ENCODE measurements at places on chromosomes 6 and 20.

GRCh38 chr6:112925702-112926101 lies 578.6 kb downstream of the RFPL4B start:
- no peak for DNase-seq

- DNase-seq: no peak
Measured at GRCh38 chr6:107729098-107729497, 95.0 kb downstream of the SCML4 start.

DNA sequence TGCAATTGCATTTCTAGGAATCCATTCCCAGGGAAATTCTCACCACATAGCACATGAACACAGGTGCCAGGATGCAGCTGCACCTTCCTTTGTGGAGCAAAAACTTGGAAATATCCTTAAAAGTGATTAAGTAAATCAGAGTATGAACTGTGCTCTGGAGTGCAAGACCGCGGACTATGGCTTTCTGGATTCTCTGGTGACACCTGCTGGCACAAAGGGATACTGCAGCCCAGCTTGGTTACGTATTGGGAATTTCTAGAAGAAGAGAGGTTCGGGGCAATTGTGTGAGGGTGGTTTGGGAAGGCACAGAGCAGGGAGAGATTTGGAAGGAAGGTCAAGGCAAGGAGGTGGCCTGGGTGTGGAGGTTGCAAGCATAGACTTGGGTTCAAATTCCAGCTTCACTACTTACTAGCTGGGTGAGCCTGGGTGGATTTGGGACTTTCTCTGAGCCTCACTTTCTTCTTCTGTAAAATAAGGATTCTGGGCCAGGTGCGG lies 15.9 kb upstream of the PEDS1 start:
- DNase-seq: peak; percentile 72

- no peak for DNase-seq
Measured at GRCh38 chr6:30686009-30686907, at the start of gene PPP1R18. PPP1R18 (minus strand) TSS chr6:30686645; CDS start chr6:30686018, 627 bp downstream.

DNA sequence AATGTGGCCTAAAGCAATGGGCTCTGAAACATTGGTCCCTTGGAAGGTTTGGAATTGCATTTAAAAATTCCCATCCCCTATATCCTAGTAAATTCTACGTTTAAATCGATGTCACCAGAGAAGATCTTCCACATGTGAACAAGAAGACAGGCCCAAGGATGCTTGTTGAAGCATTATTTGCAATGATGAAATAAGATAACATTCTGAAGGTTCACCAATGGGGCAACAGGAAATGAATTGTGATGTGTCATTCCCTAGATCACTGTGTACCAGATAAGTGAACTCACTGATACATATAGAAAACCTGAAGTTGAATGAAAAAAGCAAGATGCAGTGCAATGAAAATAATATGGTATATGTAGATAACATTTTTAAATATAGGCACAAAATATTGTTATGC lies 464.3 kb upstream of the BTBD3 start:
- peak; percentile 50 for DNase-seq

DNA sequence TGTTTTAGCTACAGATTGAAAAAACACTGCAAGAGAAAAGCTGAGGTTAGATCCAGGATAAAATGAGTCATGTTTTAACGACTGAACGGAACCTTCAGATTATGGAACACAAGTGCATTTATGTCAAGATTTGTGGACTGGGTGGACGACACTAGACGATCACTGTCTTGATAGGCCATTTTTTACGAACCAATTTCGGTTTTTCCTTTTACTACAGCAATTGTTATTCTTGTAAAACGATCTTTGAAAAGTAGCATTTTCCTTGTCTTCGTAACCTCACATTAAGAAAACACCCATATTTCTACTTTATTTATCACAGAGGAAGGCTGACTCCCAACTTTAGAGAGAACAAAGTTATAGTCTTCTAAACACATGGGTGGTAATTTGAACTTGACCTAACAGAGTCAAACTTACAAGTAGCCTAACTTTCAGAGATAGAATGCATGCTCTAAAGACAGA lies 294.2 kb upstream of the TCF21 start:
- DNase-seq: no peak

- no peak for DNase-seq
Measured at GRCh38 chr20:14720251-14720650, 382.8 kb upstream of the FLRT3 start.

GRCh38 chr6:88662653-88663174 lies 300.7 kb downstream of the RNGTT start:
- DNase-seq: peak; percentile 45

GRCh38 chr6:105797983-105798453 lies 288.1 kb upstream of the PRDM1 start:
- DNase-seq: peak; percentile 67

DNA sequence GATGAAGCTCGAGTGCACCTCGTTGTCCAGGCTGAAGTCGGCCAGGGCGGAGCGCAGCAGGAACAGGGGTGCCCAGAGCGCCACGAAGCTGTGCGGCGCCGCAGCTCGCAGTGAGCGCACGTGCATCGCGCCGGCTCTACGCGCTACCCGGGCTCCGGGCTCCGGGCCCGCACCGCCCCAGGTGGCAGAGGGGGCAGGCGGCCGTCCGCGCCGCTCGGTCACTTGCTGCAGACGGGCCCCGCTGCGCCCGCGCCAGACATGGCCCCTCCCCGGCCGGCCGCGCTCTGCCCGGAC lies 497 bp downstream of the BMP7 start:
- no peak for DNase-seq

GRCh38 chr6:100453701-100454521 lies 10.8 kb downstream of the SIM1 start:
- DNase-seq: peak; percentile 80

GRCh38 chr6:16543521-16543920 lies 217.7 kb downstream of the ATXN1 start:
- peak; percentile 92 for DNase-seq

GRCh38 chr6:41371992-41372831 lies 36.8 kb downstream of the NCR2 start:
- no peak for DNase-seq

DNA sequence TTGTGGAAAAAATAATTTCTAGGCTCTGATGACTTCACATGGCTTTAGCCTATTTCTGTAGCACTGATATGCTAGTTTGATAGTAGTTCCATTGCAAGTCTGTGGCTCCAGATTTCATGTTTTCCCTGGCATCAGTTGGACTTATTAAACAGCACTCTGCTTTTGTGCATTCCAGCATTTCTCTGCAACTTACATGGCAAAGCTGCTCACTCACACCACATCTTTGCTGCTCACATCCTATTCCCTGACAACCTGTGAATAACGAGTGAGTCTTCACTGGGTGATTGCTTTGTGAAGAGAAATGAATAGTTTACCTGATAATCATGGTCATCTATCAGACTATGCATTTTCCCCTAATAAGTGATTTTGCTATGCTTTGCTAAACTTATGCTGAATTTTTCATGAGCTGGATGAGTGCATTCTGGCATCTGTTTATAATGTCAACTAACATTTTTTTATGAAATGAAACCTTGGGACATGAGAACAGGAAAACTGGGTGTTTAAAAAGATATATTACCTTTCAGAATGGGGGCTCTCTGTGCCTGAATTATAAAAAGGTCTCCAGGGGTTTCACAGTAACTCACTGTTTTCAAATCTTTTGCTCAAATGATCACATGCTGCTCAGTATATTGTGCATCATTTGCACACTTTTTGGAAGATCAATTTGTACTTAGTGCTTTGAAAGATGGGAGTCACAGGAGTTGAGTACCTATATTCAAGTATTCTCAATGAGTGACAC lies 301.8 kb downstream of the TBC1D32 start:
- DNase-seq: no peak

DNA sequence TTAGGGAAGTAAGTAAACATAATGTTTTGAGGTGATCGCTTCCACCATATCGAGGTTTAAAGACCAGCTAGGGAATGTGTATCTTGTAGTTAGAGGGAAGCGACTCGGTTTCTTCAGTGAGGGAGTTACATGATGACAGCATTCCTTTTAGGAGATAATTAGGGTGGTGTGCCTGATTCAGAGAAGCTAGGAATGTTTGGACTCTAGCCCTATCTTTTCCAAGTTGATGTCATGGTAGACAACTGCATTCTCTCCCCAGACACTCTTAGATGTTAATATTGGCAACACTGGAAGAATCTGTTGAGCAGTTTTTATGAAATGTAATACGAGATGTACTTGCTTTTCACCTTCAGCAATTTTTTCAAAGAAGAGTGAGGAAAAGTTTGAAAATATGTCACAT lies 12.9 kb upstream of the HIVEP1 start:
- no peak for DNase-seq

DNA sequence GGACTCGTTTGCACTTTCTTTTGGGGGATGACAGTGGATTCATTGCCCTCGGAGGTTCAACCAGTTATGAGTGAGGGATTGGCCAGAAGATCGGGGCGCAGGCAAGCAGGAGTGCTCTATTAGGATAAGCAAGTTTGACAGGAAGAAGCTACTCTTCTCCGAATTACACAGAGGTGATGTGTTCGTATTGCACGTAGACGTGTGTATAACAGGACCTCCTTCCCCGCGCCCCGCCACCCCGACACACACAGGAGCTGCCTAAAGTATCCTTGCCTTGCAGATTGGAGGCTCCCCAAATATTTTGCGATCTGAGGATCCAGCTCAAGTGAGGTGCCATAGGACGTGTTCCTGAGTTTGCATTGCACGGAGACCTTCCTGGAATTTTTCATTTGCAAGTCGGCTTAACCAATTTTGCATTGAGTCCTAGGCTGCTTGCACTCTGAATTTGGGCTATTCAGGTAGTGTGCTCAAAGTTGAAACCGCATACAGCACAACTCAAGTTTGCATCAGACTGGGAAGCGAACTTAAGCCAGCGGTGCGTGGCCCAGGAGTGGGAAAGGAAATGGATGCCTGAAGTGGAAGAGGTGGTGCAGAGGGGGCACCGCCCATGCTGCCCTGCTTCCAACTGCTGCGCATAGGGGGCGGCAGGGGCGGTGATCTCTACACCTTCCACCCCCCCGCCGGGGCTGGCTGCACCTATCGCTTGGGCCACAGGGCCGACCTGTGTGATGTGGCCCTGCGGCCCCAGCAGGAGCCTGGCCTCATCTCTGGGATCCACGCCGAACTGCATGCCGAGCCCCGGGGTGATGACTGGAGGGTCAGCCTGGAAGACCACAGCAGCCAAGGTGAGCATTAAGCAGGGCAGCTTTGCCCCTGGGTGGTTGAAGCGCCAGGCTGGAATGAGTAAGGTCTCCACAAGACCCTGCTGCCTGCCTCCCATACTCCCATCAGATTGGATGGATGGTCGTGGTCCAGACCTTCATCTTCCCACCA lies 770 bp downstream of the TCF19 start:
- DNase-seq: peak; percentile 38

- no peak for DNase-seq
Measured at GRCh38 chr20:49825521-49826033, 12.9 kb downstream of the SLC9A8 start.

DNA sequence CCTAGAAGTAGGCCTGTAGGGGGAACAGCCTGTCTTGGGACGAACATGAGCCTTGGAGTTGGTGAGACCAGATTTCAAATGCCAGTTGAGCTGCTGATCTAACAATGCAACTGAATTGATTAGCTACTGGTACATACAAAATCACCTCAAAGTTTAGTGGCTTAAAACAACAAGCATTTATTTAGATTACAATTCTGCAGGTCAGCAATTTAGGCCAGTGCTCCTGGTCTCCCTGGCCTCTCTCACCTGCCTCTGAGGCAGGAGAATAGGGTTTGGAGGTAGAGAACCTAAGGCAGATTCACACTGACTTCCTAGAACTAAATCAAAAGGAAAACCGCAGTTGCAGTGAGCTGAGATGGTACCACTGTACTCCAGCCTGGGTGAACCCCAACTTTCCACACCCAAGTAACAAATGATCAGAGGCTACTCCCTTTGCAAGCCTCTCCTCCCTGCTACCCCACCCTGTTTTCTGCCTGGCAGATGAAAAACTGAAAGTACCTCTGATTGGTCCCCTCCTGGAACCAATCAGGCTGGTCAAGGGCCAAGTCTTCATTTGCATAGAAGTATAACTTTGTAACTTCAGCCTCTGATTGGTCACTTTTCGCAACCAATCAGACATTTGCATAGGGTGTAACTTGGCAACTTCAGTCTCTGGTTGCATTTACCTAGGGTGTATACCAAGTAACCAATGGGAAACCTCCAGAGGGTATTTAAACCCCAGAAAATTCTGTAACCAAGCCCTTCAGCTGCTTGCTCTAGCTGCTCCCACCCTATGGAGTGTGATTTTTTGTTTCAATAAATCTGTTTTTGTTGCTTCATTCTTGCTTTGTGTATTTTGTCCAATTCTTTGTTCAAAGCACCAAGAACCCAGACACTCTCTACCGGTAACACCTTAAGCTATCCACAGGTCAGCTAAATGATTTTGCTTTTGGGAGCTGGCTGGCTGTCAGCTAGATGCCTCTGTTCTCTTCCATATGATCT lies 8.1 kb upstream of the UBR2 start:
- DNase-seq: peak; percentile 51

DNA sequence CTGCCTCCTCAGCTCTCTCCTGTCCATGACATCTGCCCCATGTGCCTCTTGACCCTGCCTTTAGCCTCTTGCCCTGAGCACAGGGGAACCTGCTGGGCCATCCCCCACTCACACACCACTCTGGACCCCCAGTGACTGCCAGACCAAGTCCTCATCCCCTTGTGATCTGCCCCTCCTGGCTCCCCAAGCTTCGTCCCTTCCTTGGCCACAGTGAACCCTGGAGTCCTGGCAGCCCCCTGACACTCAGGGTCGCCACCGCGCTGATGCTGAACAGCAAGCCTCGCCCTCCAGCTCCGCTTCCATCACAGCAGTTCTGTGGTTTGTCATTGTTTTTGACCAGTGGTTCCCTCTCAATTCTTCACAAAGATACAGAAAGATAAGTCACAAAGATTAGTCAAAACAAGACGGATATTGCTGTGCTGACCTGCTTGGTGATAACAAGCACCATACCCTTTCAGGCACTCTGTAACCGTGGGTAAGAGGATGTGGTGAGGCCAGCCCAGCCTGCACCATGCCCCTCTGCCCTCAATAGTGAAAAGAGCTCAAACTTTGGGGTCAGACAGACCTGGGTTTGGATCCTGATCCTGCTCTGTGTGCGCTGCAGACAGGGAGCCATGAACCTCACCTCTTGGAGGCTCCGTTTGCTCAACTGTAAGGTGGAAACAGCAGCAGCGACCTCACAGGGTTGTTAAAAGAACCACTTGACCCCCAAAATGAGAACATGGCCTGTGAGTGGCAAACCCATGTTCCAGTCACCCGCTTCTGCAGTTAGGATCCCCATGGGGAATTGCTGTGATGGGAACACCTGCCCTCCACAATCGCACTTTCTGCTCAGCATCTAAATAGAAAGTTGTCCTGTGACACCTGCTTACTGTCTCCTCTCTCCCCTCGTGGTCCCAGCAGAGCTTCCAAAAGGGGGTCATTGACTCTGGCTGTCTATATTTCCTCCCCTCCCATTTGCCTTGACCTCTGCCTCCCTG lies 114.5 kb downstream of the TOX2 start:
- DNase-seq: no peak

DNA sequence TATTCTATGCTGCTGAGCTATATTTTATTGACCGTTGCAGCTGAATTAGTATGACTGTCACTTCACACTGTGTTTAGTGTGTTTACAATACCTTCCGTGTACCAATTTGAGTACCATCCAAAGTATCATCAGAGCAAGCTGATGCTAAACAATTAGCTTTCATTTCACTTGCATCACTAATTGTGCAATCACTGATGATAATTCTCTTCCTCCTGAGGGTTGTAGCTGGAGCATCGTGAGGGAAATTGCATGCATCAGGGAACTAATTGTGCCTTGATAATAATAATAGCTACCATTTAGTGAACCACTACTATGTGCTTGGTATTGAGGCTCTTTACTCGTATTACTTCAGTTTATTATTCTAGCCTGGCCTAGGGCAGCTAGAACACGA lies 384.8 kb upstream of the SOX4 start:
- DNase-seq: peak; percentile 33

GRCh38 chr6:55642366-55642765 lies 63.4 kb upstream of the HMGCLL1 start:
- DNase-seq: no peak

GRCh38 chr6:108156180-108156937 lies 9.5 kb upstream of the NR2E1 start:
- no peak for DNase-seq

All from renal cortical epithelial cell (primary cell).